ENCODE measurements at places on chromosomes 3 and 15.

DNA sequence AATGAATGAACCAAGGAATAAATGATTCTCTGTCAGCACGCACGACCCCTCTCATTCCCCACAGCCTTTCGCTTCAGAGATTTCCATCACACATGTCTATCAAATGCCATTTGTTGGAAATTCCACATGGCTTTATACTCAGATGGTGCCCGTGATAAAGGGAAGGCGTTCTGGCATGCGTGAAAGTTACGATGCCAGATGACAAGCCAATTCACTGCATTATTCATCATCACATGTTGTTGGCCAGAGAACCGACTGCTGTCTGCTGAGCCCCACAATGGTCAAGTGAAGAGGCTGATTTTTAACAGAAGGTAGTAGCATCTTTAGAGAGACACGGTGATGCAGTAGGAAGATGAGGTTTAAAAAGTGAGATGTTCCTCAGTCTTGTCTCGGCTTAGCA, 74.1 kb upstream of the FRMD4B start:
- no peak for DNase-seq

DNA sequence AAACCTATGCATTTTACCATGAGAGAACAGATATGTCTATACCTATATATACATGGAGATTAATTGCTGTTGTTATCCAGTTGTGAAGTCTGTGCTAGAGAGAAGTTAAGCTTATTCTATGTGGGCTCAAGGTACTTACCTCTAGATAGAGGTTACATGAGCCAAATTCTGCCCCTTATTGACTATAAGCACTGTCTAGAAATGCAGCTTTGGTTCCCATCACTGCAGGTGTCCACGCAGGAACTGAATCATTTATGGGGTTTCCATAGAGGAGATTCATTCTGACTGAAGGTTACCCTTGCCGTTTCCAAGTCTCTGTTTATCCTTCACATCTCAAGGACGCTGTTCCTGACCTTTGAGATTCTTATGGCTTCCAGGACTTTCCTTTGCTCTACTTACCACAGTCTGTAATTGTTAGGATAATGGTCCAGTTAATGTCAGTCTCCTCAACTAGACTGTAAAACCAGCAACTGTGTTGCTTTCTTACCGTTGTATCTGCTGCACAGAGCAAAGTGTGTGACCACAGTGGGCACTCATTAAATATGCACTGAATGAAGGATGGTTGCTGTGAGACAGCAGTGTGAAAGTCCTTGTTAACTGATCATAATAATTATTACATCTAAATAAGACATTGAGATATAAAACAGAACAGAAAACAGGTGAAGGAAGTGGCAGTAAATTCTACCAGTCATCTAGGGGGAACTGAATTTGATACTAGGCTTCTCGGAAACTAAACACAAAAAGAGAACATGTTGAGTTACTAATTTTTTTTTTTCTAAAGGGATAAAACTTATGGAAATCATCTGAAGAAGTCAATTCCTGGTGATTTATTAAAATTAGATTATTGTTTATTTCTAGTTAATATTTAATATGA, 44.0 kb upstream of the BCL6 start:
- no peak for DNase-seq

DNA sequence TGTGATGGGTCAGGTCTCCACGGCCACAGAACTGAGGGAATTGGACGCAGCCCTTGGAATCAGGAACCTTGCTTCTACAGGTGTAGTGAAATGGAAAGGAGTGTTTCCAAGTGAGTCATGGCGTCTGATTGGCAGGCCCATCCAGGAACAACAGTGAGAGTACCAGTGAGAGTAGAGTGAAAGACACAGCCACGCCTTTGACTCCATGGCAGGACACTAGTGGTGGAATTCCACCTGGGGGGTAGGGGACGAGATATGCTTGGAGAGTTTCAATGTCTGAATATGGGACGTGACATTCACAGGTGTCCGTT, 3.0 kb upstream of the SLC28A1 start:
- DNase-seq = no peak

DNA sequence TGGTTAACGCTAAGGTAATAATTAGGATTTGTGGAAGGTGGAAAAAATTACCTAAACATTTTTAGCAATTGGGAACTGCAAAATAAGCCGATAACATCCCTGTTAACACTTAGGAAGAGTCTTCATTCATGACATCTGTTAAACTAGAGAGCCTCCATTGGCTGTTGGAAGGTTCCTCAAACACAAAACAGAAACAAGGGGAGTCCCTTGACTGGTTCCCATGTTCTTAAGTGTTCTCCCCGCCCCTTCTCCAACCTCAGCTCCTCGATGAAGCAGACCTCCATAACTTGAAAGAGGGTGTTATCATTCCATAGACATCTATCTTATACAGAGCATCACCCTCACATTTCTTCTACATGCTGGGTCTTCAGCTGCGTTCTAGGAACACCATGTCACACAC, 2.5 kb downstream of the SLC22A13 start:
- no peak for DNase-seq

DNA sequence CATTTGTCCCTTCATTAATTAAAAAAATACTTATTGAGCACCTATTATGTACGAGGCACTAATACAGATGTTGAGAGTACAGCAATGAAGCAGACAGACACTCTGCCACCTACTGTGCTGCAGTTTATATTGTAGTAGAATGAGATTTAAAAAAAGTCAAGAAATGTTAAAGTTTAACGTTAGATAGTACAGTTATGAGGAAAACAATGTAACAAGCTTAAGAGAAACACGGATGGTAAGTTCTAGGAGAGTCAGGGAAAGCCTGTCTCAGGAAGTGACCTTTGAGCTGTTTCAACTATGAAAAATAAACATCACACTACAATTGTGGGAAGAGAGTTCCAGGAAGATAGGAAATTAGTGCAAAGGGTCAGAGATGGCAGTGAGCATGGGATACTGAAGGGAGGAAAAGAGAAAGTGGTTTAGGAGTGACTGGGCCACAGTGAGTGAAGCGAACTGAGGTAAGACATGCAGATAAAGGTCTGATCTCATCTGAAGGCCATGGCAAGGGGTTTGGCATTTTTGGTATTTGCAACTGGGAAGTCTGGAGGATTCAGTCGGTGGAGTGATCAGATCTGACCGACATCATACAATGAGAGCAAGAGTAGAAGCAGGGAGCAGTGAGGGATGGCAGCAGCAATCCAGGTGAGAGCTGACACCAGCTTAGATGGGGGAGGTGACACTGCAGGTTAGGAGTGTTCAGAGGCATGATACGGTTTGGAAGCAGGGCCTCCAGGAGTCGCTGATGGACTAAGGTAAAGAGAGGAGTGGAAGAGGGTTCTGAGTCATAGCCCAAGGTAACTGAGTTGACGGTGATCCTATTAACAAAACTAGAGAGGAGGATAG, 28.5 kb downstream of the PLSCR4 start:
- no peak for DNase-seq

DNA sequence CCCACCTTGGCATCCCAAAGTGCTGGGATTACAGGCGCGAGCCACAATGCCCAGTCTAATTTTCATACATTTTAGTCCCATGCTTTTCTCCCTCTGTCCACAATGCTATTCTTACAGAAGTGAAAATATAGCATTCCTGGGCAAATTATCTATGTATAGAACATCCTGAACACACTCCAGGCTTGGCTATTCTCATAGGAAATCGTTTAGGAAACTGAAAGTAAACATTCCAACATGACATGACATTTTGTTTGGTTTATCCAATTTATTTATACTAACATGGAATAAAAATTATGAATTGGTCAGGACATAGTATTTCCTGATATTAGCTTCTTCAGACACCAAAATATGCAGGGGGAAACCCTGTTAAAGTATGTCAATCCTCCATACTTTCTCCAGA, 52.6 kb downstream of the SYNM start:
- DNase-seq = no peak

GRCh38 chr3:104717828-104718196, 648.9 kb upstream of the ALCAM start:
- no peak for DNase-seq

- no peak for DNase-seq
These were observed 76.6 kb upstream of the LINGO1 start for GRCh38 chr15:77709135-77709886.

GRCh38 chr3:1232276-1232675, 139.5 kb downstream of the CNTN6 start:
- no peak for DNase-seq

DNA sequence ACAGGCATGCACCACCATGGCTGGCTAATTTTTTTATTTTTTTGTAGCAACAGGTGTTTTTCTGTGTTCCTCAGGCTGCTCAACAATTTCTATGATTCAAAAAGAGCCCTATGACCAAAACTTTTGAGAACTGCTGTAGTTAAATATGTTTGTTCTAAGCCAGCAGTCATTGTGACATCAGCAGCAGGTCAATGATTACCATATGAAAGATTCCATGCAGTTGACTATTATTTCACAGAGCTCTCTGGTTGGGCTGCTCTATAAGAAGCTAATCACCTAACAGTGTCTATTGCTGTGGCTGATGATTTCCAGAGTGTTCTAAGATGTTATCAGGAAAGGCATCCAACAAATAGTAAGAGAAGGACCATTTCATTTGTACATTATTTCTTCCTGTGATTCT, at the start of gene CCDC54:
Gene CCDC54, plus strand, starts transcription at position 289 of the 400 bp plus-strand sequence. CDS start 149 bp downstream, outside the sequence.
- no peak for DNase-seq

GRCh38 chr3:133914839-133915600, 19.3 kb upstream of the RAB6B start:
- DNase-seq = no peak

DNA sequence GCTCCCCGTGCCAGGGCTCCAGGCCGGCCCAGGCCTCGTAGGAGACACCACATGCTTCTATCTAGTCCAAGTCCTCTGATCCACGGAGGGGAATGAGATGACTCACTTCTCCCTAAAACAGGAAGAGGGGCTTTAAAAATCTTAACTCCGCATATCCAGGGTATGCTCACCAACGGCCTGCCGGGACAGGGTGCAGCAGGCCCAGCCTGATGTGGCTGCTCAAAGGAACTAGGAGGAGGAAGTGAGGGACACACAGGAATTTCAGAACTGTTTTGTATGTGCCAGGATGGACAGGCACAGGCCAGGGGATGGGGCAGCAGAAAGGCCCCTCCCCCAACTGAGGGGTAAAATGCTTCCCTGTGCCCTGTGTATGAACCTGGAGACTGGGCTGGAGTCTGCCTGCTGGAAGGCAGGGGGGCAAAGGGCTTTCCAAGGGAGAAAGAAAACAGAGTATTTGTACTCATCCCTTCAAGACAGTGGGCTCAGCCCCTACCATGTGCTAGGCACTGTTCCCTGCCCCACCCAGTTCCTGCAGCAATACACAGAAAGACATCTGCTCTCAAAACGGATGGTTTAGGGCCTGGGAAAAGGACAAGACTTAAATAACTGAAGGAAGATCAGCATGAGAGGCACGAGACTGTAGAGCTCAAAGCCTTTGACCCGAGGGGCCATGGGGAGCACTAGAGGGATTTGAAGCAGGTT, 22.1 kb downstream of the CHDH start:
- no peak for DNase-seq

DNA sequence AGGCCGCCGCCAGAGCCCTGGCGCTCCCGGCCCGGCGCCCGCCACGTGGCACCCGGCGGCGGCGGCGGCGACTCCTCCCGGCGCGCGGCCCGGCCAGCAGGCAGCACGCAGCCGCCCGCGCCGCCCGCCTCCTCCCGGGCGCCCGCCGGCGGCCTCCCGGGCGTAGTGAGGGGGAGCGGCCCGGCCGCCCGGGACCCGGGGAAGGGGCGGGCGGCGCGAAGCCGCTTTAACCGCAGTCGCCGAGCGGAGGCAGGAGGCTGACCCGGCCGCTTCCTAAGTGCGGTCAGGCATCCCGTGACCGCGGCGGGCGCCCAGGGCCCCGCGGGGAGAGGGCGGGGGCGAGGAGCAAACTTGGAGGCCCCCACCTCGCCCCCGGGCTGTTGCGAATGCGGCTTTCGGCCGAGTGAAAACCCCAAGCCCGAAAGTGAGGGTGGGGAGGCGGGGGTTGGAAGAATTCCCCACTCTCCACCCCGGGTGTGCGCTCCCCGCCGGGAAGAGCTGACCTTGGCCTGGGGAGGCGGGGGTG, 1.7 kb upstream of the HES1 start:
- DNase-seq = no peak

DNA sequence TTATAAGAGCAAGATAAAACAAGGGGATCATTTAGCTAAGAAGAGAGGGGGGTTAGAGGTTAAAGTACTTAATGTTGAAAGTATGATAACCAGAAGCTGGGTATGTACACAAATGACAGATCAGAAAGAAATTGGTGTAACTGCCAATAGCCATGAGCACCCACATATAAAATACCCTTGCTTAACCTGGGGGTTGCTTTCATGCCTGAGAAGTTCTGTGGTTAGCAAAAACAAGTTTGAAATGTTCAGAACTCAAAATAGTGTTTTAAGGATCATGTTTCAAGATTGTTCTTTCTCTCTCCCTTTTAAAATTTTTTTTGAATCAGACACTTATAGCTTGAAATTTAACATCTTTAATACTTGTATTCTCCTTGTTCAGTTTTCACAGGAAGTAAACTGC, 321.4 kb upstream of the GBE1 start:
- DNase-seq = no peak

GRCh38 chr3:129101370-129102138, 20.1 kb downstream of the RAB43 start:
- no peak for DNase-seq

DNA sequence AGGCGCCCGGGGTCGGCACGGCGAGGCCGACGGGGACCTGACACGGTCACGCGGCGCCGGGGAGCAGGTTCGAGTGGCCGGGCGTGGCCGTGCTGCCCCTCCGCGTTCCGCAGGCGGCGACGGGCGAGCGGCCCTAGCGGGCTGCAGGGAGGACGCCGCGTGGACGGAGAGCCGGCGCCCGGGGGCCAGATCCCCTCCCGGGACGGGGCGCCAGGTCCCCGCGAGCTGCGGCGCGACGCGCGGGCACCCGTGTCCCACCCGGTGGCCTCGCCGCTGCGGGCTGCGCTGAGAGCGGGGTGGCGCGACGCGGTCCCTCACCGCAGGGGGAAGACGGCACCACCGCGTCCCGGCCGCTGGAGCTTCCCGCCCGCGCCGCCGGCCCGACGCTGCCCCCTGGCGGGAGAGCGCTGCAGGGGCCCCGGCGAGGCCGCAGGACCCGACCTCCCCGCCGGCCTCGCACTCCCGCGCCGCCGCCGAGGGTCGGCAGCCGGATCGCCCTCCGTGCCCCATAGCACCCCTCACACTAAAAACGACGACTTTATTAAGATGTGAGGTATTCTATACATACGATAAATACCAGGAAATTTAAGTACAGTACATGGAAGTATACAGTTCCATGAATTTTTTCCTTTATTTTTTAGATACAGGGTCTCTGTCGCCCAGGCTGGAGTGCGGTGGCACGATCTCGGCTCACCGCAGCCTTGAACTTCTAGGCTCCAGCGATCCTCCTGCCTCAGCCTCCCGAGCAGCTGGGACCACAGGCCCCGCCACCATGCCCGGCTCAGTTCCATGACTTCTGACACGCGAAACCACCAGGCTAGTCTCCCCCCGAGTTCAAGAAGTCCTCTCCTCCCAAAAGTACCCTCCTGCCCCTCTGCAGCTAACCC, 1.3 kb upstream of the PIGZ start:
- peak; percentile 70 for DNase-seq

- DNase-seq = no peak
These were observed 19.6 kb downstream of the EFCC1 start for GRCh38 chr3:129020691-129021090.

GRCh38 chr3:11546657-11547302, 96.9 kb downstream of the VGLL4 start:
- DNase-seq = no peak
